ENCODE measurements at places on chromosomes 5 and 9.
A peak's percentile ranks its signal among the peaks of the same experiment; 100 is the strongest.

DNA sequence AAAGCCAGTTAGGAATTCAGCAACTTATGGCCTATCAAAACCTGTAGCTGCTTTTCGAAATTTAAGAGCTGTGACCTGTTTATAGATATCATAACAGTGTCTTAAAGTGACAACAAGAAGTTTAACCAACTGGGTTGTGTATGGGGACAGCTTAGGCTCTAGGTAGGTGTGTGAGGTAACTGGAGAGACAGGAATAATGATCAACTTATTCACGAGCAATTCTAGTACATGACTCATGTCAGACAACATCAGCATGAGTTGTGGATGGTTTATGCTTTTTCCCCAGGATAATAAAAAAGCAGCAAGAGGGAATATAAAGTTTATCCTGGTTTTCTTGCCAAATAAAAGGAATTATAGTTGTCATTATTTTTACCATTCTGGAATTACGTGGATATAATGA is 88.6 kb downstream of the GDNF start:
- DNase-seq: no peak

GRCh38 chr5:61866930-61867329 is 439.1 kb upstream of the KIF2A start:
- DNase-seq: no peak

GRCh38 chr9:105005186-105005585 is 77.2 kb upstream of the ABCA1 start:
- DNase-seq: no peak

- no peak for DNase-seq
These were observed 24.9 kb downstream of the MELK start for GRCh38 chr9:36597412-36598178.

DNA sequence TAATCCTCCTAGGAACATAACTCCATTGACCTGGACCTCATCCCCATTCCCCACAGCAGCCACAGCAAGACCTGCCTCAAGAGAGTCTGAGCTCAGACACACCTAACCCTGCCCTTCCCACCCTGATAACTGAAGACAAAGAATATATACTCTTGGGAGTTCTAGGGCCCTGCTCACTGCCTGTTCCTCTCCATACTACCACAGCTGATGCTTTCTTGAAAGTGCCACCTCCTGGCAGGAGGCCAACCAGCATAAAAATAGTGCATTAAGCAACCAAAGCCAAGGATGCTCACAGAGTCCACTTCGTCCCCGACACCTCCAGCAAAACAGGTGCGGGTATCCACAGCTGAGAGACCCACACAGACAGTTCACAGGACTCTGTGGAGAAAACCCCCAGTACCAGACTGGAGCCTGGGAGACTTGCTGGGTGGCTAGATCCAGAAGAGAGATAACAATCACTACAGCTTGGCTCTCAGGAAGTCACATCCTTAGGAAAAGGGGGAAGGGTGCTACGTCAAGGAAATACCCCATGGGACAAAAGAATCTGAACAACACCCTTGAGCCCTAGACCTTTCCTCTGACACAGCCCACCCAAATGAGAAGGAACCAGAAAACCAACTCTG is 23.5 kb downstream of the FAM114A2 start:
- DNase-seq: no peak

- no peak for DNase-seq
These were observed 8.0 kb downstream of the CLPTM1L start for GRCh38 chr5:1336749-1337488.

GRCh38 chr9:95100071-95100627 is 217.4 kb downstream of the FANCC start:
- DNase-seq: no peak

DNA sequence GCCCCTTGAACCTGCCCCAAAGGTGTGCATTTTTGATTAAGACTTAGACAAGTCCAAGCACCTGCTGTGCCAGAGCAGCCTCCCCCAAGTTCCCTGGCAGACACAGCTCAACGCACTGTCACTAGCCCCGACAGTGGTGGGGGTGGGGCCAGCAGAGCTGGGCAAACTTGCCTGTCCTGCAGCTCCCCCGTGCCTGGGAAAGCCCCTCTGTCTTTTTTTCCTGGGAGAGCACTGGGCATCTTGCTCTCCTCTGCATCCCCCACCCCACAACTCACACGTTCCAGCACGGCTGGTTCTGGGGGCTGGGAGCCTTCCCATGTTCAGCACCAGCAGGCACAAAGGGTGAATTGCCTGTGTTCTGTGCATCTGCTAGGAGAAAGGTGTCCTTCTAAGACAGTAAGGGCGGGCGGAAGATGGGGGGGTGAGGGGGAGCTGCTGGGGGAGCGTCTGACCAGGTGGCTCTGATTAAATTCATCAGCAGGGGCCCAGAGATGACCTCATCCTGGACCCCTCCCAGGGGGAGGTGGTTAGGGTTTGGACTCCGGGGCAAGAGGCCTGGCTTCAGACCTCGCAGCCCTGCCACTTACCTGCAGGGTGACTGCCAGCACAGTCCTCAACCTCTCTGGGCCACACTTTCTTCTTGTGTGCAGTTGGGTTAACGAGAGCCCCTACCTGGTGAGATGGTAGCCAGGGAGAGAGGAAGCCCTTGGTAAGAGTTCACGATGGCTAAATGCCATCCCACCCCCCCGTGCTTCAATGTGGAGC is 23.5 kb downstream of the HMCN2 start:
- no peak for DNase-seq

DNA sequence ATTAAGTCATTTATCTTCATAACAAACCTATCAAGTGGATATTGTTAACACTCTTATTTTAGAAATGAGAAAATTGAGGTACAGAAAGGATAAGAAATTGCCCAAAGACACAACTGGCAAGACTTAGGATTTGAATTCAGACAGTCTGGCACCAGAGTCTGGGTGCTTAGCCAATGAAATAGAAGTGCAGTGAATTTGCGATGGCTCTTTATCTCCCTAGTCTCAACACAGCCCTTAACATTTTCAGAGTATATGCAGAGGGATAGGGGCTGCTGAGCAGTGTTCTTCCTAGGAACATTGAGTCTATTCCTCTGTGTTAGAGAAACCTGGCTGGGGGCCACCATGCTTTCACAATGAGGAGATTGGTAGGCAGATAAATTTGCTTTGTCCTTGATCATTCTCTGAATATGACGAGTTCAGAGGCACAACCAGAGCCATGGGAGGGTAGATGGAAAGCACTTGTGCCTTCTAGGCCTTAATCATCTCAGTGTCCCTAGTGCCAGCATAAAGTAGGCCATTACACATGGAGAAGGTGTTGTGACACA is 6.1 kb upstream of the FSD1L start:
- DNase-seq: no peak

- no peak for DNase-seq
These were observed 183.7 kb downstream of the SAXO1 start for GRCh38 chr9:18849270-18849669.

DNA sequence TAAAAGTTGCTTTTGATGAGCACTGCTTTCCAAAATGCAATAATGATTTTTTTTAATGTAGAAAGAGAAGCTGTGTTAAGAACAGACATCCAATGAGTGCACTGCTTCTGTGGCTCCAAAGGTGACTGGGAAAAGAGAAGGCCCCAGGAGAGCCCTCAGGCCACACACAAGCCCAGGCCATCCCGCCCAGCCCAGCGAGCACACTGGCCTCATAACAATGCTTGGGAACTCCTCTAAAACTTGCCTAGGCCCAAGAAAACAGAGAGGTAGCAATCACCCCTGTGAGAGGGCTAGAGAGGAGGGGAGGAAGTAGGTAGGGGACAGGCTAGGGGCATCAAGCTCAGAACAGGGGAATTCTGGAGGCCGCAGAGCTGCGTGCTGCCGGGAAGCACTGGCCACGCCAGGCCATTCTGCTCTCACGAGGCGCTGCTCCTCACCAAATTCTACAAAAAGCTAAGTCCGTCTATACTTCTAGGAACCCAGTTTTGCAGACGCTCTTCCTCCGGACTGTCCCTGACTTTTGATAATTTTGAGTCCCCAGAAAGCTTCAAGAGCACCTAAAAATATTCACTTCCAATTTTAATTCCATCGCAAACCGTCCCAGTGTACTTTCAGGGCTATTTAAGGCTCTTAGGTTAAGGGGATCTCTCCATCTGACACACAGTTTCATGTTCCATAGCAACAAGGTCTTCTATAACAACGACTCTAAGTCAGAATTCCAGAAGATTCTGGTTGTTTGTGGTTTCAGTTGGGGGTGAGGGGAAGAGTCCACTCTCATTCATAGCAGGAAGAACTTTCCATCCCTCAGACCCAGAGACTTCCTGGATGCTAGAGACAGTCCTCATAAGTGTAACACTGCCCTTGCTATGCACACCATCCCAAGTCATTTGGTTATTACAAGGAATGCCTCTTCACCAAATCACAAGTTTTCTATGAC is 51.0 kb downstream of the HABP4 start:
- no peak for DNase-seq

- DNase-seq: no peak
These were observed 1.7 kb downstream of the CAMK4 start for GRCh38 chr5:111225926-111226325.

- no peak for DNase-seq
These were observed 515.1 kb upstream of the TNC start for GRCh38 chr9:115633104-115633503.

GRCh38 chr5:126370796-126371718 is 52.2 kb upstream of the GRAMD2B start:
- no peak for DNase-seq

GRCh38 chr5:62168506-62169281 is 137.3 kb upstream of the KIF2A start:
- peak; percentile 60 for DNase-seq

DNA sequence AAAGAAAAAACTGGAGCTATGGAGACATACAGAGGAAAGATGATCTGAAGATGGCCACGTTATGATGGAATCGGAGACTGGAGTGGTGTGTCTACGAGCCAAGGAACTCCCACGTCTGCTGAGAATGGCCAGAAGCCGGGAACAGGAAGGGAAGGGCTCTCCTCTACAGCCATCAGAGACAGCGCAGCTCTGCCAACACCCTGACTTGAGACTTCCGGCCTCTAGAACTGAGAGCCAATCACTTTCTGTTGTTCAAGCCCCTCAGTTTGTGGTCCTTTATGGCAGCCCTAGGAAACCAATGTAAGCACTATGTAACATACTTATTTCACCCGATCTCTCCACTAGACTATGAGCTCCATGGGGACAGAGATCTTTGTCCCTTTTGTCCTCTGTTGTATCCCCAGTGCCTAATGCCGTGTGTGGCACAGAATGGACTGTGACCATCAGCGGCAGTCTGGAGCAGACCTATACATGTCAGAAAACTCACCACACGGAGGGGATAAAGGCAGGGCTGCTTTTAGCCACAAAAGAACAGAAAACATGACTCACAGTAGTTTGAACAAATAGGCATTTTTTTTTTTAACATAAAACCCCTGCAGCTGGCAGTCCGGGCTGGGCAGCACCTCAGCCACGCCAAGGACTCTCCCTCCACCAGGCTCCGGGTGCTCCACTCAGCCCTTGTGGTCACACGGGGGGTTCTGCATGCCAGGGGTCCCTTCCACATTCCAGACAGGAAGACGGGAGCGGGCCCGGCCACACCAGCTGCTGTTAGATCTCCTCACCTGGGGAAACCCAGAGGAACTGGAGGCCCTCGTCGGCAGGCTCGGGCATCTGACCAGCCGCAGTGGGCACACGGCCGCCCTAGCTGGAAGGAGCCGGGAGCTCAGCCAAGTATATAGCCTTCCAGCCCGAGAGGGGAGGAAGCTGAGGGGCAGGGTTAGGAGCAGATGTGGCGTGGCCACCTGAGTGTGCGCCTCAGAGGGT is 16.1 kb upstream of the MXD3 start:
- no peak for DNase-seq

DNA sequence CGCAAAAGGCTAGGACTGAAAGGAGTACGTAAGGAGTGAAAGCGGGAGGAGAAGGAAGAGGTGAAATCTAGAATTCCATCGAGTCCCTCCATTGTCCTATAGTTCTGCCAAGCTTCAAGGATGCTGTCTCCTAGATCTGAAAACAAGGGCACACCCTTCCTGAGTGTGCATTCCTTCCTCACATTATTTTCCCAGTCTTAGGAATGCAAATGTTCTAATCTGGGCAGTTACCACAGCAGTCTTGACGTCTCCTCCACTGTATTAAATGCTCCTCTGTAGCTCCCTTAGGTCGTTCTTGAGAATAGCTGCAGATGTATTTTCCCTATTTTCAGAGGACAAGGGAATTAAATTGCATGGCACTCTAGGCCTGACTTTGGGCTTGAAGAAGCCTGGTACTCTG is 127.6 kb downstream of the SLIT3 start:
- DNase-seq: no peak

- no peak for DNase-seq
These were observed 2023.6 kb upstream of the CDH6 start for GRCh38 chr5:29169886-29170285.

DNA sequence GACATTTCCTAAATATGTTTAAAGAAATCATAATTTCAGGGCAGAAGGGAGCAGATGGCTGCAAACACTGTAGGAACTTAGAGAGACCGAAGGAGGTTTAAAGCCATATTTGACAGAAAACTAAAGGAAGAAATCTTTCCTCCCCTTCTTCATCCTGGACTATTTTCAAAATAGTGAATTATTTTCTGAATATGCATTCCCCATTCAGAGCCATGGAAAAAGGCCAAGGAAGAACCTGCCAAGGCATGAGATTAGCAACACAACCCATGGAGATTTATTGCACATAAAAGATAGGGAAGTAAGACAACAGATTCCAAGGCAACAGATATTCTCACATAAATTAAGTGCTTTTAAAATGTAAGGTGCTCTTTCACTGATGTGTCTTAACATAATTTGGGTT is 233.3 kb upstream of the ADAMTS16 start:
- no peak for DNase-seq

- DNase-seq: no peak
These were observed 288.1 kb downstream of the NR3C1 start for GRCh38 chr5:143115381-143115780.

DNA sequence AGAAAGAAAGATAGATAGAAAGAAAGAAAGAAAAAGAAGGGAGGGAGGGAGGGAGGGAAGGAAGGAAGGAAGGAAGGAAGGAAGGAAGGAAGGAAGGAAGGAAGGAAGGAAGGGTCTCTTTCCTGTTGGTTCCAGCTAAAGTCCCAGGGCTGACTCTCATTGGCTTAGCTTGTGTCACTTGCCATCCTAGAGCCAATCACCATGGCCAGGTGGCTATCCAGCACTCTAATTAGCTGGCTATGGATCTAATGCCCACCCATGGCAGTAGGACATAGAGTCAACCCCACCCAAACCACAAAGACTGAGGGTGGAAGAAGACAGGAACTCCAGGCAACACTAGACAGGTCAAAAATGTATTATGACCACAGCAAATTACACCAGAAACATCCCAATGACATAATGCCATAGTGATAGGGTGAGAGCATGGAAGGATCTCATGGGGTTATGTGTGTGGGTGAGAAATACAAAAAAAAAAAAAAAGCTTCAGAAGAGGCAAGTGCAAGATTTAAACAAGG is 10.8 kb upstream of the CPLX2 start:
- DNase-seq: no peak

- no peak for DNase-seq
These were observed 180.8 kb downstream of the HSD17B3 start for GRCh38 chr9:96121136-96121535.

DNA sequence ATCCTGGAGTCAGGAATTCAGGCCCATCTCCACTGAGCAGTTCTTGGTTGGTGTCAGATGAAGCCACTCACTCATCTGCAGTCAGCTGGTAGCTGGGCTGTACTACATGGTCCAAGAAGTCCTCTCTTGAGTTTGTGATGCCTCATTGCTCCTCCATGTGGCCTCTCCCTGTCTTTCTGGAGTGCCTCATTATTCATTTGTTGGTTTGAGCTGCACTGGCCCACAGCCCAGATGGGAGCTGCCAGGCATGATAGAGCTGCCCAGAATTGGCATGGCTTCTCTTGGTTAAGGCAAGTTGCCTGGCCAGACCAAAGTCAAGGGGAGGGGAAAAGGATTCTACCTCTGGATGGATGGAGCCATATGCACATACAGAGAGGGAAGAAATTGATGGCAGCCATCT is 8.0 kb downstream of the PTCD2 start:
- peak; percentile 57 for DNase-seq

- DNase-seq: no peak
These were observed 365.0 kb downstream of the TMEM232 start for GRCh38 chr5:110361471-110361870.
